ENCODE measurements at places on chromosomes 11 and 22.

GRCh38 chr11:134243913-134244312 lies 9.2 kb downstream of the THYN1 start:
- no peak for DNase-seq

DNA sequence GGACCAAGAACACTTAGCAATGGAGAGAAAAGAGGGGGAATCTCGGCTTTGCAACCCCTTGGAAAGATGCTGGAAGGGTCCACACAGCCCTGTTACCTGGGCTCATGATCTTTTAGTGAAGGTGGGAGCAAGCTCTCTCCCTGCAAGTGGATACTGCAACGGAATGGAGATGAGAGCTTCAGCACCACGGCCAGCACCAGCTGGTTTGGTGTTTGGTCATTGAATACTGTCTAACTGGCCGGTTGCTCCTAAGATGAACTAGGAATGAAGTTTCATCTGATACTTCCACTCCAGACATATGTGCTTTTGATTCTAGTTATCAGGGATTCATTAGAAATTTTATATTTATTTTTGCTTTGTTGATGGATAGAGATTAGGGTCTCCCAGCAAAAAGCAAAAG lies 16.3 kb downstream of the HTR3A start:
- DNase-seq, result peak; percentile 19

DNA sequence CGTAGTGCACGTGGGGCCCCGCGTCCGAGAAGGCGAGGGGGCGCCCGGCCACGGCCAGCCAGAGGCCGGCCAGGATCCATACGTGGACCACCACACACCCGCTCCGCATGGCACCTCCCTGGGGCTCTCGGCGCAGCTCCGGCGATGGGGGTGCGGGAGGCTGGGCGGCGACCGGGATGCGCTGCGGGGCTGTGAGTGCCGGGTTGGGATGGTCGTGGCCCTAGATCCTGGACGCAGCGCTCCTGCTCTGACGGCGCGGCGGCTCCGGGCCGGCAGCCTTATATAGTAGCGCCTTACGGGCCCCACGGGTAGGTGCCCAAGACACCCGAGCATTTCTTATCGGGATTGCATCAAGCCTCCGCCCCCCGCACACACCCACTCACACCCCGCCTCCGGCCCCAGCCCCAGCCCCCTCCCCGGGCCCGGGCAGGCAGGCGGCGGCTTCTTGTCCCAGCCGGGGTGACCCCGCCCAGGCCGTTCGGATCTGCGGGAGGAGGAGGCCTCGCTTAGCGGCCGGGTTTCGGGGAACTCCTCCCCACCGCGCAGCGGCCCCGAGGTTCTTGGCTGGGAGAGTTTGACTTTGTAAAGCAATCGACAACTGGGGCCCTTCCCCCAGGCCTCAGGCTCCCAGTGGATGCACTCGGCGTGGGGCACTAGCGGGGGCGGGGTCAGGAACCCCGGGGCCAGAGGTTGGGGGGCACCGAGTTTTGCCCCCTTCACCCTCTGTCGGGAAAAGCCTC lies at the start of gene FGF19:
Gene FGF19, minus strand, starts transcription at position 255 of the 740 bp plus-strand sequence. Its CDS starts 146 bp downstream, at position 109.
- DNase-seq, result no peak

- DNase-seq, result no peak
Observed at GRCh38 chr22:19820880-19821522, 33.7 kb downstream of the GNB1L start.

GRCh38 chr11:60251485-60252212 lies 8.7 kb upstream of the MS4A4E start:
- DNase-seq, result no peak

- peak; percentile 85 for DNase-seq
Observed at GRCh38 chr11:2898366-2899079, 12.9 kb upstream of the CDKN1C start.

Data from kidney tubule cell (primary cell).